AG04450 (cell line): ENCODE measurements at places on chromosomes 5 and 9.

GRCh38 chr9:109316207-109316640 is 4.6 kb downstream of the EPB41L4B start:
- DNase-seq: no peak

GRCh38 chr5:78544561-78545201 is 103.9 kb downstream of the LHFPL2 start:
- no peak for DNase-seq

DNA sequence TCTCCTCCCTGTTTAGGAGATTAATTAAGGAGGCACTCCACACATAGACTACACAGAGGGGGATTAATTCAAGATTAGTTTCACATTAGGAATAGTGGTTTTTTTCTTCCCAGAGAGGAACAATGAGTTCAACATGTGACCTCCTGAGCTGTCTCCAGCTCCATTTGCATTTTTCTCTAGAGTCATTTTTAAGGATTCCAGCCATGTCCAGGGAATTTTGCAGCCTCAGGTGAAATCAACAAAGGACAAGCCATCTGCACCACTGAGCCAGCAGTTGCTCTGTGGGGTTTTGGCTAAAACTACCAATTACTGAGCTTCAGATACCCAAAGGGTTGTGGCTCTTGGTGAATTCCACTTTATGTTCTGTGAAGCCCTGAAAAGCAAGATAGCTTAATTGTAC is 258.5 kb upstream of the PPP1R2B start:
- DNase-seq: no peak

DNA sequence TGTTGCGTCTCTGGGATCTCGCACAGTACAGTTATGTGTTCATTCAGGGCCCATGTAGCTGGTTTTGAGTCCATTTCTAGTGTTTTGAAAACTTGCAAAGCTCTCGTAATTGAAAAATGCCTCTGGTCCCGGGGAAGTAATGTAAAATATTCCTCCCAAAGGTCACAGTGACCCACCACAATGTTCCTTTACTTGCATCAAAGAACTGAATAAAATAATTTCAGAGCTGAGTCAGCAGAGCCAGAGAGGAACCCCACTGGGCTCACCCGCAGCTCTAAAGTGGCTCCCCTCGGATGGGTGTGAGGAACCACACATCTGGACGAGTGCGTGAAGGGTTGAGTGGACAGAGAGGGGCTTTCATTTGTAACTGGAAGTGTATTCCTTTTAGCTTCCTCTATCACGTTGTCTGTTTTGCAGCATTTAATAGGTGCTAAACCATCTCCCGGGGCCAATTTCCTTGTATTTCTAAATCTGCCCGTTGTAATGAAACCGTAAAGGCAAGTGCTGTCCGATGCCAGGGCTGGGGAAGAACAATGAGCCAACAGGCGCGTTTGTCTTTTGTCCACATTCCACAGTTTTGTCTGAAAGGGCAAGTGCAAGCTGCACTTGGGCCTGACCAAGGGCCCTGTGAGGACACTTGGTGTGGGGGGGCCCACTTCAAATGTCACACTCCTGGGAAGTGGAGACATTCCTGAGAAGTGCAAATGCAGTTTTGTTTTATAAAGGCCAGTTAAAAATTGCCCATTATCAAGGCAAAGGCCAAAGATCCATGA is 29.9 kb downstream of the COL5A1 start:
- no peak for DNase-seq

GRCh38 chr5:95027775-95028174 is 257.1 kb downstream of the MCTP1 start:
- no peak for DNase-seq

- DNase-seq: no peak
Measured at GRCh38 chr5:171669571-171669970, 116.0 kb upstream of the SMIM23 start.

DNA sequence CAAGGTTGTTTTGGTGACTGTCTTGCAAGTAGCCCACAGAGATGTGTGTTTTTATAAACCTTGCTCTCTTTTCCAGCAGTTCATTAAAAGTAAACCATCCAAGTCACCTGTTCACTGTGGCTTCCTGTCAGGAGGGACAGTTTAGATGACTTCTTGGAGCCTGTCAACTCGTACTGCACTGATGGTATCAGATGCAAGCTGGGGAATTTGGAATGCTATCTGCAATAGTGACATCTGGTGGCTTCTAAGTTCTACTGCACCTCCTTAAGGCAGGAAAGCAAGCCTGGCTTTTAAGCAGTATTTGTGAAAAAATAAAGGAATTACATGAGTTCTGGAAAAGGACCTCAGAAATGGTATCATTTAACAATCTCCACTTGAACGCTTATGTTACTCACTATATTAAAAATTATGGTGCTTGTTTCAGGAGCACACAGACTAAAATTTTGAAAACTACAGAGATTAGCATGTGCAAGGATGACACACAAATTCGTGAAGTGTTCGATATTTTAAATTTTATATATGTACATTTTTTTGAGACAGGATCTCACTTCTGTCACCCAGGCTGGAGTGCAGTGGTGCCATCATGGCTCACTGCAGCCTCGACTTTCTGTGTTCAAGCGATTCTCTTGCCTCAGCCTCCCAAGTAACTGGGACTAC is 164.0 kb downstream of the TTC39B start:
- peak; percentile 24 for DNase-seq

DNA sequence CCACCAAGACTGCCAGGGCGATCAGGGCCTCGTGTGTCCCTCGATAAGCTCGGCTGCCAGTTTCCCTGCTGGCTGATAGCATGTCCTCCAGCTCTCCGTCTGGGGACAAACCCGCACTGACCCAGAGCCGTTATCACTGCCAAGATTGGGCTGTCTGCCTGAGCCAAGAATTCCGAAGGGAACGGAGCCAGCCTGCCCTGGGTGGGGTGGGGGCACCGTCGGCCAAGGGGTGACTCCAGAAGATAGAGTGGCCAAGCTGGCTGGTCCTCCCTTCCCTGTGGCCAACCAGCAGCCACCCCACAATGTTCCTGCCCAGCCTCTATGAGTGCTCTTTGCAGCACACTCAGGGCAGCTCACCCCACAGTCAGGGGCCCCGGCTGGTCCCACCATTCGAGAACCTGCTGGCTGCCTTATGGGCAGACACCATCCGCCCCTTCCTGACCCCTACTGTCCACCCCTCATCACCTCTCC is 29.4 kb downstream of the HRH2 start:
- DNase-seq: no peak

- DNase-seq: peak; percentile 79
Measured at GRCh38 chr5:123209502-123210027, 120.5 kb downstream of the PRDM6 start.

GRCh38 chr5:87499478-87500410 is 87.0 kb upstream of the CCNH start:
- no peak for DNase-seq

DNA sequence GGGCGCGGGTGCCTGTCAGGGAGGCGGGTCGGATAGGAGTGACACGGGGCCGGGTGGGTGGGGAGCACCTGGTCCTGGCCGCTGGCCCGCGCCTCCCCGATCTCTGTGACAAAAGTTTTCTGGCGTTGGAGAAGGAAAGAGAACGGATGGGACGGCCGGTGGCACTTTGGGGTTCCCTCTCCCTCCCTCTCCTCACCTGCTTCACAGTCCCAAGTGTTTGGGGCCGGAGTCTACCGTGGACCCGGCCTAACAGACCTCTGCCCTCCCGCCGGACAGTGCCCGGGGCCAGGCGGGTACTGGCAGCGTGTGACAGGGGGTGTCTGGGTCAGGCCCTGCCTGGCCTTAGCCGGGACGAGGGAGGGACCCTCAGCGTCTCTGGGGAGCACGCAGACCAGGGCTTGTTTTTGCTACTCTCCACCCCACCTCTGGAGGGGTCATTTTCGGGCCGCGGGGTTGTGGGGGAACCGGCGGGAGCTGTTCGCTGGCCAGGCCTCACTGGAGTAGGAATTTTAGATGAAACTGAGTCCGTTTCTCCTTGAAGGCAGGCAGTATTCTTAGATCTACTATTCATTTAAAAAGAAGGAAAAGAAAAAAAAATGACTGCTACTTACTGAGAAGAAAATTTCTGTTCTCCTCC is 1.7 kb downstream of the PRDM6 start:
- DNase-seq: no peak

DNA sequence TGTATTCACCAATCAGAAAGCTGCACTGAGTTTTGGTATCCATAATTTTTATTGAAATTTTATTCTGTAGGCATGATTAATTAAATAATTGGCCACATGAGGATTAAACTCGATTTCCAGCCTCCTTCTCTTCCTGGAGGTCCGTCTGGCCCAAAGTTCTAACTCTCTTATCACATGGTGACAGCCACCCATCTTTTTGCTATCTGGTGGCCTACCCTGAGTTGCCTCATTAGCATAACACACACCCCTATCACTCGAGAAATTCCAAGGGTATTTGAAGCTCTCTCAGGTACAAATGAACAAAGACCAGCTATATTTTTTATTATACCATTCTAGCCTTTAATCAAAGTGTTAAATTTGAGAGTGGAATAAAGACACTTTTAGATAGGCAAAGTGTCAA is 57.7 kb downstream of the APC start:
- DNase-seq: no peak

GRCh38 chr5:80594810-80595209 is 24.7 kb upstream of the ANKRD34B start:
- DNase-seq: no peak
